Osteoblast (primary cell): ENCODE measurements at places on chromosomes 16 and 17. TPM values are rescaled to one million over a fixed set of nuclear protein-coding genes. Genes with fewer than 3 reads are reported as not detected.

Gene KRTAP9-8
- not detected in 2 replicates for total RNA-seq

Gene CHD9NB
- 1.1 and 2.1 TPM in 2 replicates for total RNA-seq

Gene TPSG1
- not detected in 2 replicates for total RNA-seq

Gene DNAH17
- under 0.01 TPM in 2 replicates for total RNA-seq

Gene MXRA7
- 352 and 388 TPM in 2 replicates for total RNA-seq

Gene CMTM2
- not detected in 2 replicates for total RNA-seq

DNA sequence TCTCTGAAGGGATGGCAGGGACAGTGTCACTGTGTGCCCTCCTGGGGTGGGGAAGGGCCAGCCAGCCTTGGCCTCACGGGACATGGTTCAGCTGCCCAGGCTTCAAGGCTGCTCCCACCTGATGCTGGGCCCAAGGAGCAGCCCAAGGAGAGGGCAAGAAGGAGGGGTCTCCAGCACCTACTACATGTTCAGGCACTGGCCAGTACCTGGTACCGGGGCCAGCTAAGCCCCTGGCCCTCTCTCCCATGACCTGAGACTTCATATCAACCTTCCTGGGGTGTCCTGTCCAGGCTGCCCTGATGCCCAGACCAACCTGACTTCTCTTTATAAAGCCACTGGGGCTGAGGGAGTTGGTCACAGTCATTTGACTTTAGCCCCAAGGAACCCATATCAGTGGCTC lies 1.3 kb downstream of the USH1G start:
- H3K36me3 ChIP-seq, result no peaks in the 10 kb centered on the region
- no peak overlapping the region for H3K27ac ChIP-seq
- peak; percentile 81 for DNase-seq
- H3K27me3 ChIP-seq, result peaks cover 50% of the 10 kb centered on the region
- no peaks in the 10 kb centered on the region for H3K4me1 ChIP-seq

DNA sequence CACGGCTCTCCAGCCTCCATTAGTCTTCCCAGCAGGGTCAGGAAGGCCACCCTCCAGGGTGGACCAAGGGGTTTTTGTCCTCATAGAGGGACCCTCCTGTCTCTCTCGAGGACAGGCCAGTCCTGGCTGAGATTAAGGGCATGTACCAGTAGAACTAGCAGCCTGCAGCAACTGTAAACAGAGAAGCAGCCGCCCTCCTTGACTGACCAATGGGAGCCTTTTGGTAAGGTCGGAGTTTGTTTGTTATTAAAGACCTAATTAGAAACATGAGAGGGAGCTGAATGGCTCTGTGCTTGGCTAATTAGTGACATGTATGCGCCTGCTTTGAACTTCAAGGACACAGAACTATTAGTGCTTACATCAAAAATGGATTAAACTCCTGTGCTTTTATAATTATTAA lies 80.0 kb downstream of the CCDC182 start:
- H3K36me3 ChIP-seq, result no peaks in the 10 kb centered on the region
- DNase-seq, result no peak
- no peak overlapping the region for H3K27ac ChIP-seq
- no peak overlapping the region for H3K4me3 ChIP-seq
- H3K27me3 ChIP-seq, result no peaks in the 10 kb centered on the region

DNA sequence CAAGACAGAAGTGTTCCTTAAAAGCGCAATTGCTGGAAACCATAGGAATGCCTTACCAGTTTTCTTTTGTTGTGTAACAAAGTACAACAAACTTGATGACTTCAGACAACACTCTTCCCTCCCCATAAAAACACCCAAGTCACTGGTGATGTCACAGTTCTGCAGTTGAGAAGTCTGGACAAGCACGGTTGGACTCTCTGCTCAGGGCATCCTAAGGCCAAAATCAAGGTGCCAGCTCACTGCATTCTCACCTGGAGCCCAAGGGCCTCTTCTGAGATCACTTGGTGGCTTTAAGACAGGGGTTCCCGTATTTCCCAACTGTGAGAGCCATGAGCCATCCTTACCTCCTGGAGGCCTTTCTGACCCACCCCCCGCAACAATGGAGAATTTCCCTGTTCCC lies 45.6 kb upstream of the MEAK7 start:
- H3K27me3 ChIP-seq, result no peaks in the 10 kb centered on the region
- no peak for DNase-seq
- H3K4me1 ChIP-seq, result no peaks in the 10 kb centered on the region
- H3K4me3 ChIP-seq, result no peak overlapping the region

GRCh38 chr17:27384726-27385125 lies 71.5 kb upstream of the KSR1 start:
- no peaks in the 10 kb centered on the region for H3K27me3 ChIP-seq
- peak overlapping the region; percentile 74 for H3K27ac ChIP-seq

- peaks cover 13% of the 10 kb centered on the region for H3K27me3 ChIP-seq
- H3K27ac ChIP-seq, result no peak within 1 kb of the TSS
- peaks cover 26% of the 10 kb centered on the region for H3K36me3 ChIP-seq
- H3K4me1 ChIP-seq, result peaks cover 6% of the 10 kb centered on the region
Observed at GRCh38 chr16:2236337-2237101, at the start of gene DNASE1L2. TSS of gene DNASE1L2 (plus strand) at chr16:2236444. CDS start at chr16:2236817, 373 bp downstream.

GRCh38 chr17:73541111-73541510 lies 103.1 kb downstream of the SDK2 start:
- H3K4me1 ChIP-seq, result no peaks in the 10 kb centered on the region
- no peaks in the 10 kb centered on the region for H3K36me3 ChIP-seq
- H3K27ac ChIP-seq, result no peak overlapping the region
- H3K4me3 ChIP-seq, result no peak overlapping the region
- no peaks in the 10 kb centered on the region for H3K27me3 ChIP-seq

GRCh38 chr17:57092171-57092570 lies 7.1 kb downstream of the AKAP1 start:
- H3K27ac ChIP-seq, result no peak overlapping the region
- H3K4me1 ChIP-seq, result peaks cover 17% of the 10 kb centered on the region
- H3K4me3 ChIP-seq, result no peak overlapping the region
- H3K36me3 ChIP-seq, result no peaks in the 10 kb centered on the region
- no peaks in the 10 kb centered on the region for H3K27me3 ChIP-seq

- H3K27me3 ChIP-seq, result no peaks in the 10 kb centered on the region
- peak overlapping the region; percentile 63 for H3K27ac ChIP-seq
- H3K4me1 ChIP-seq, result peaks cover 27% of the 10 kb centered on the region
Observed at GRCh38 chr16:53220585-53220984, 165.8 kb downstream of the CHD9 start.

DNA sequence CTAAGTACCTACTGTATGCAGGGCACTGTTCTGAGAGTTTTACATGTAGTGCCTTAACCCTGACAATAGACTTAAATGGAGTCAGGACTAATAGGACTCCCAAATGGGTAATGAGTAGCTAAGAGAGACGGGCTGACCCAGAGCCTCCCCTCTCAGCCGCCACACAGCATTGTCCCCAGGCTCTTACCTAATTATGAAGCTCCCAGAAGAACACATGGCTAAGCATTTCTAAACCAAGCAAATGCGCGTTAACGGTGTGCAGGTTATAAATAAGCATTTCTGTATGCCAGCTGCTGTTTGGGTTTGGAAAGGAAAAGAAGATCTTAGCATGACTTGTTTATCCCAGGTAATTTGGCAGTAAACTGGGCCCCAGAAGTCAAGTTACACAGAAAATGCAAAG lies 14.3 kb downstream of the KATNIP start:
- no peaks in the 10 kb centered on the region for H3K27me3 ChIP-seq
- H3K36me3 ChIP-seq, result no peaks in the 10 kb centered on the region

DNA sequence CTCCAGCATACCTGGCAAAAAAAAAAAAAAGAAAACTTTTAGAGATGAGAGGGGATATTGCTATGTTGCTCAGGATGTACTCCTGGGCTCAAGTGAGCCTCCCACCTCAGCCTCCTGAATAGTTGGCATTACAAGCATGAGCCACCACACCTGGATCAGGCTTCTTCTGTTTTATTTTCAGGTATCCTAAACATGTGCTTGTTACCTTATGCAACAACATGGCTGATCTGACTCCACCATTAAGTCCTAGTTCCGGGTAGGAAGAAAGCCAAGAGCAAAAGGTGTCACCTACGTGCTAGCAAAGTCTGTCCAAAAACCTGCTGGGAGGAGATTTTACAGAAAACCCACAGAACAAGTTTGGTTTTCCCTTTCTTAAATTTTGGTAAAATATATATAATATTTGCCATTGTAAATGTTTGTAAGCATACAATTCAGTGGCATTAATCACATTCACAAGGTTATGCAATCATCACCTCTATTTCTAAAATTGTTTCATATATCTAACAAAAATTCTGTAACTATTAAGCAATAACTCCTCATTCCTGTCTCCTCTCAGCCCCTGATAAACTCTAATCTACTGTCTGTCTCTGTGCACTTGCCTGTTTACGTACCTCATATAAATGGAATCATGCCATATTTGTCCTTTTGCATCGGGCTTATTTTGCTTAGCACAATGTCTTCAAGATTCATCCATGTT lies 9.1 kb upstream of the CACNG3 start:
- DNase-seq, result no peak
- no peaks in the 10 kb centered on the region for H3K36me3 ChIP-seq
- H3K4me3 ChIP-seq, result no peak overlapping the region
- no peaks in the 10 kb centered on the region for H3K27me3 ChIP-seq

DNA sequence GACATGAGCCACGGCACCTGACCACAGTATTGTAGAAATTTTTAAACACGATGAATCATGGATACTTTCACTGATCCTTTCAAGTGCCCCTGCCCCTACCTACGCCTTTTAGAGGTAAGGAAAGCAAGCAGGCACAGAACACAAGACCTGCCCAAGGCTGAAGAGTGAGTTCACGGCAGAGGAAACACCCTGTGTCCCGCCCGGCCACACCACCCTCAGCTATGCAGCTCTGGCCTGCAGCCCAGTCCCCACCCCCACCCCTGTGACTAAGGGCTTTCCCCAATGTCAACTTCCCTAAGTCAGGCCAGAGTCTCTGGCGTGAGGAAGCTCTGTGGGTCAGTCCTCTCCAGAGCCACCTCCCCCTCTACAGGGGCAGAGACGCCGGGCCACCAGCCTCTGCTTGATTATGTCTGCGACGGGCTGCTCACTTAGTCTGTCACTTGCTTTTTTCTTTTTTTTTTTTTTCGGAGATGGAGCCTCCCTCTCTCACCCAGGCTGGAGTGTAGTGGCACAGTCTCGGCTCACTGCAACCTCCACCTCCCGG lies 8.4 kb downstream of the SLC16A5 start:
- peak; percentile 96 for DNase-seq
- no peak overlapping the region for H3K27ac ChIP-seq
- peaks cover 7% of the 10 kb centered on the region for H3K4me1 ChIP-seq
- H3K36me3 ChIP-seq, result peaks cover 20% of the 10 kb centered on the region
- no peaks in the 10 kb centered on the region for H3K27me3 ChIP-seq

DNA sequence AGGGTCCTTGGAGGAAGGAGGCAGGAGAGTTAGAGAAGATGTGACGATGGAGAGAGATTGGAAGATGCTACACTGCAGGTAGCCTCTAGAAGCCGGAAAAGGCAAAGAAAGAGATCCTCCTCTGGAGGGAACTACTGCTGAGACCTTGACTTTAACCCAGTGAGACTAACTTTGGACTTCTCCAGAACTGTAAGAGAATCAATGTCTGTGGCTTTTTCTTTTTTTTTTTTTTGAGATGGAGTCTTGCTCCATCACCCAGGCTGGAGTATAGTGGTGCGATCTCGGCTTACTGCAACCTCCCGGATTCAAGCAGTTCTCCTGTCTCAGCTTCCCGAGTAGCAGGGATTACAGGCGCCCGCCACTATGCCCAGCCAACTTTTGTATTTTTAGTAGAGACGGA lies 8.7 kb downstream of the BCL7C start:
- no peaks in the 10 kb centered on the region for H3K27me3 ChIP-seq
- H3K4me1 ChIP-seq, result no peaks in the 10 kb centered on the region
- no peak overlapping the region for H3K4me3 ChIP-seq

DNA sequence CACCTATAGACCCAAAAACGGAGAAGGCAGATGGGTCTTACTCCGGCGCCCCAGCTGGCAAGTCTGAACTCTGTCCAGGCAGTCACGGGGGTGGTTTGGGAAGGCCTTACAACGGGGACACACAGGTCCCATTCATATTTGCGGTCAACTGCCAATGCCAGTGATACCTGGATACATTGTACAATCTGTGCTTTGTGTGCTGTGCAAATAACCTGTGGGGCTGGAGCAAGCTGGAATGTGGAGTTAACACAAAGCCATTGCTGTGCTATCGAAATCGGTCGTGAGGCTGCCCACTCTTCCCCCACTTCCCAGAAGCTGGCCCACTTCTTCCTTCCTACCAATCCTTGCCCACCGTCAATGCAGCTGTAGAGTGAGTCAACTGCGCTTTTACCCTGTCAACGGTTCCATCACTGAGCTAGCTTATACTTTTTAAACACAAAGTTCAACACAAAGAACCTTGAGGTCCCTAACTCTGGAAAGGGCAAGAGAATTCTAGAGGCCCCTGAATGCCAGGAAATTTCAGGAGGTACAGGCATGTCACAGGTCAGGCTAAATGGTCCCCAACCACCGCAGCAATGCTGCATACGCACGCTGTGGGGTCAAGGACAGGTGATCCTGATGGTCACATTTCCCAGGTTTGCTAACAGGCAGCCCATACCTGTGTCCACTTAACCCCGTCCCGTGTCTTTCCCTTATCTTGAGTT lies 122.8 kb downstream of the ZFHX3 start:
- peaks cover 6% of the 10 kb centered on the region for H3K4me1 ChIP-seq
- no peaks in the 10 kb centered on the region for H3K27me3 ChIP-seq
- H3K4me3 ChIP-seq, result no peak overlapping the region
- H3K27ac ChIP-seq, result no peak overlapping the region
- no peaks in the 10 kb centered on the region for H3K36me3 ChIP-seq
- no peak for DNase-seq

DNA sequence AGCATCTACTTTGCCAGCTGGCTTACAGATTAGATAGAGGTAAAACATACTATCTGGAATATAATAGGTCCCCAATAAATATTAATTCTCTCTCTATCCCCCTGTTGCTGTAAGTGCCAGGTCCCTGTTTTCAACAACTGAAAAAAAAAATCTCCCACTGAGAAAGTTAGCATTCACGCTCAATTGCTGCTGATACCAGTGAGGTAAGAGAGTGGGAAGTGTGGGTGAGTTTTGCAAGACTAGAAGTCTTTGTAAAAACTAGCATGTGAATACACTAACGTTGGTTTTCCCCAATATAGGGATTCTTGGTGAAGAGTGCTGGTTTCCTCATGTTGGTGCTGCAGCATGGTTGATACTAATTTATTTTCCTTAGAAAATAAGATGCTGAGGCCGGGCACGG lies 11.7 kb upstream of the TAOK1 start:
- H3K4me3 ChIP-seq, result no peak overlapping the region
- H3K27me3 ChIP-seq, result no peaks in the 10 kb centered on the region
- DNase-seq, result no peak
- peaks cover 12% of the 10 kb centered on the region for H3K4me1 ChIP-seq

DNA sequence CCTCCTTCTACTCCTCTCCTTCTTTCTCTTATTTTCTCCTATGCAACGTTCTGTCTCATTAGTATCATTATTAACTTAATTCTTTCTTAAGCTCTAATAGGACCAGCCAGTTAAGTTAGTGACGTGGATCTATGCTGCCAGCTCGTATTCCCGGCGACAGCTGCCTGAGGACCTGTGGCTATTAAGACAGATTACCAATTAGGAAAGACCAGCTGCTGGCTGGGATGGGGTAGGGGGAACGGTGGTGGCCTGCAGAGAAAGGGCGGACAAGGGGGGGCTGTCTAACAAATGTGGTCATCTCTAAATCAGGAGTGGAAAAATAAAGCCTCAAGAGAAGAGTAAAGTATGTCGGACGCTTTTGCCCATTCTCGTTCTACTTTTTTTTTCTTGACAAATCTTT lies 770 bp upstream of the MYH3 start:
- H3K27ac ChIP-seq, result no peak overlapping the region
- no peaks in the 10 kb centered on the region for H3K27me3 ChIP-seq
- peak; percentile 51 for DNase-seq
- no peaks in the 10 kb centered on the region for H3K36me3 ChIP-seq

GRCh38 chr16:74279266-74279665 lies 17.3 kb upstream of the PSMD7 start:
- H3K4me1 ChIP-seq, result no peaks in the 10 kb centered on the region
- no peak overlapping the region for H3K4me3 ChIP-seq
- H3K36me3 ChIP-seq, result no peaks in the 10 kb centered on the region
- H3K27ac ChIP-seq, result no peak overlapping the region
- no peak for DNase-seq

GRCh38 chr17:77491921-77492445 lies 351.2 kb downstream of the SEC14L1 start:
- peaks cover 5% of the 10 kb centered on the region for H3K4me1 ChIP-seq
- peak; percentile 83 for DNase-seq
- H3K27ac ChIP-seq, result no peak overlapping the region
